ENCODE measurements at places on chromosomes 6 and 20.
A peak's percentile ranks its signal among the peaks of the same experiment; 100 is the strongest.

- DNase-seq = no peak
Measured at GRCh38 chr20:42441196-42441863, 748.4 kb downstream of the PTPRT start.

DNA sequence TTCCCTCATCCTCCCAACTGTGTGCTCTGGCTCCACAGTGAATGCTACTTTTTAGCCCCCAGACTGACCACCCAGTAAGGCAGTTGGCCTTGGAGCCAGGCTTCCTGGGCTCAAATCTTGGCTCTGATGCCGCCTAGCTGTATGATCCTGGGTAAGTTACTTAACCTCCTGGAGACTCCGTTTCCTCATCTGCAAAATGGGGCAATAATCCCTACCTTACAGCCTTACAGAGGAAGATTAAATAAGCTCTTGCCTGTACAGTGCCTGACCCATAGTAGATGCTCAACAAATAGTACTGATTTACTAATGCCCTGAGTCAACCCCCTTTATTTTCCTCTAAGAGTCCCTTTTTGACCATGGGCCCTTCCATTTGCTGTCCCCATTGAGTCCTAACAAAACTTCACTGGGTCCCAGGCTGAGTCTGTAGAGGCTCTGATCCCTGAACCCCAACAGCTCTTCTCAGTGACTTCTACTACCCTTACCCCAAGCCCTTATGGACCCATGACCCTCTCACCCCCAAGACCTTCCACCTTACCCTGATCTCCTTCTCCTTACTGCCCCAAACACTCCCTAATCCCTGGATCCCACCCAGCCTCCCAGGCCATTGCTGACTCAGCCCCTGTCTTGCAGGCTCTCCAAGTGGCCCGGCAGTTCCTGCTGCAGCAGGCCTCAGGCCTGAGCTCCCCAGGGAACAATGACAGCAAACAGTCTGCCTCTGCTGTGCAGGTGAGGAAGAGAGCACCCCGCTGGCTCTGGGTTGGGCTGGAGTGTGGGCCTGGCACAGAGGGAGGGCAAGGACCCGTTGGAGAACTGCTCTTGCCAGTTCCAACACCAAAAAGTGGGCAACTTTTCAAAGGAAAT lies 31.4 kb downstream of the FOXP4 start:
- DNase-seq = no peak

DNA sequence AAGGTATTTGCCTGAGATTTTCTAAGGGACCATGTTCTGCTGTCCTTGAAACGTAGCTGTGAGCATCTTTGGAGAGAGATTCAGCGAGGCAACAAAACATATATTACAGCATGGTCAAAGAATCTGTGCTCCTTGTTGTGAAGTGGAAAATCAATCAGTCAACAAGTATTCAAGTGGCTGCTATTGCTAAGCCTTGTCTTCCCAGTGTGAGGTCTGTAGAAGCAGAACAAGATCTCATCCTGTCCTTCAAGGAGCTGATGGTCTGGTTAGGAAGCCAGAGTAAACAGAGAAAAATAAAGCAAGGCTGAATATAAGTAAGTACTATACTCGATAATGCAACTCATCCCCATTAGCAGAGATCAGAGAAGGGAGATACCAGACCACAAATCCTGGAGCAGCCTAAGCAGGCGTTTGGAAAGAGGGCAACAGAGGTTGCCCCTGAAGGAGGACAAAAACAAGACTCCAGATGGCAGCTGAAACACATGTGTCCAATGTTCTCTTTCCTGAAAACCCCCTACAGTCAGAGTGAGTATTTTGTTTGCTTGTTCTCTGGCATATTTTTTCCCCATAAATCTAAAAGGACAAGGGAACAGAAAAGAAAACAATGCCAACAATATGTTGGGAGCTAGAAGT lies 392.0 kb downstream of the SYNE1 start:
- DNase-seq = no peak

DNA sequence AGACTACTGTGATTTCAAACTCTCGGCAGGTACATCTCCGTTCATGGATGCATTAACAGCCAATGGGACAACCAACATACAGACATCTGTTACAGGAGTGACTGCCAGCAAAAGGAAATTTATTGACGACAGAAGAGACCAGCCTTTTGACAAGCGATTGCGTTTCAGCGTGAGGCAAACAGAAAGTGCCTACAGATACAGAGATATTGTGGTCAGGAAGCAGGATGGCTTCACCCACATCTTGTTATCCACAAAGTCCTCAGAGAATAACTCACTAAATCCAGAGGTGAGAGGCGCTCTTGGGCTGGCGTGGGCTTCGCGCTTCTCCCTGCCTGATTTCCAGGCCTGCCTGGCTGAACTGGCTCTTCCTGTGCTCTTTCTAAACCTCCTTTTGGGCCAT lies 68.4 kb downstream of the RPP40 start:
- peak; percentile 41 for DNase-seq

GRCh38 chr6:152259234-152259633 lies 377.9 kb downstream of the SYNE1 start:
- no peak for DNase-seq

DNA sequence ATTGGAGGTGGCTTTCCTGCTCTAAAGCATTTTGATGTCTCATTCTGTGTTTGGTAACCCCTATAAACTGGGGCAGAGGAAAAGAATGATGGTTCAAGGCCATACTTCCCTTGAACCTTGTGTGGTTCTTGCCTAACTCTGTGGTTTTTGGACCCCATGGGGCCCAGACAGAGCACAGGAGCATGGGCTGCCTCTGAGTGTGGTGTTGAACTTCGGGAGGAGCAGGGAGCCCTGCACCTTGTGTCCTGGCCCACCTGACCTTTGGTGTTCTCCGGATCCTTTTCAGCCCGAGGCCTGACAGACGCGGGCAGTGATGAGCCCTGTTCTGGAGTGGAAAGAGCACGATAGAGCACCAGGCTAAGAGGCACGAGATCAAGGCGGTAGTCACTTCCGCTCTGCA lies 18.8 kb downstream of the TMEM74B start:
- no peak for DNase-seq

DNA sequence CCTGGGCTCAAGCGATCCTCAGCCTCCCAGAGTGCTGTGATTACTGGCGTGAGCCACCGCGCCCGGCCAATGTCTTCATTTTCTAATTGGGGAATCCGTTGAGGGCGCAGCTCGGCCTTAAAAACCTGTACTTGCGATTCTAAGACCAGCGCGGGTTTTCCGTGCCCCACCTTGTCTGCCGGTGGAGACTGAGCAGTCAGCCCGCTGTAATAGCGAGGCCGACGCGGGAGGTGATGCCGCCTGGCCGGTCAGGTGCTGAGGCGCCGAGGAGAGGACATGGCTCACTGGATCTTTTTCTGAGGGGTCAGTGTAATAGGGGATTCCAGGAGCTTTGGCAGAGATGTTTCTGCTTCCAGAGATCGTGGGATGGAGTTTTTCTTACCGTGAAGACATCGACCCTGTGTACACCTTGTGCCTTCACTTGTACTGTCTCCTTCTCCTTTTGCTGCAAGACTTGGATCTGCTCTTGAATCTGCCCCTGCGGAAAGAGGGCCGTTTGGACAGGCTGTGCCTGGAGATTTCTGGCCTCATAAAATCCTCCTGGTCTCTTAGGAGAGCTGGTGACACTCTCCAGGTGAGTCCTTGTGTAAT lies 1.5 kb downstream of the TRIM31 start:
- no peak for DNase-seq

DNA sequence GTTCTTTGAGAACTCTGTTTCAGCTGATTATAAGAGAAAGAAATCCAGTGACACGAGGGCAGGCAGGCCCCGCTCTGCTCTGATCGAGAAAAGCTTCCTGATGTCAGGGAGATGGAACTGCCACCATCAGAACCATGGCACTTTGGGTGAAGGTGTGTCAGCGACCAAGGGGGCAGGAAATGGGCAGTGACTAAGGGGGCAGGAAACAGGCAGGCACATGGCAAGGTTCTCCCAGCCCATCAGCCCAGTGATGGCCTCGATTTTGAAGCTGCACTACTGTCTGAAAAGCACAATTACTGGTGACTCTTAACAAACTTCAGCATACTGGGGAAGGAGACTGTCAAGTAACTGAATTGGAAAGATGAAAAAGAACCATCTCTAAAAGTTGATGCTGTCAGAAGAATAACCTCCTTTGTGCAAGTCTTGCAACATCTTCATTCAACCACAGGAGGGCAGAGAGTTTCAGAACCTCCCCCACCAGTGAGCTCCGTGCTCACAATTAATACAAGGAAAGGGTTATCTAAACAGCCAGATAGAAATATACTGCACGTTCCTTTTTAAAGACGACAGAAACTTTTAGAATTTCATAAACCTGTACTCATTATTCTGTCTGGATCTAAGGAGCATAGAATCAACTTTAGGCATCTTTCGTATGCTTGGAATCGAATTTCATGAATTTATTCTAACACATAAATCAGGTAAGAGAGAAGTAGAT lies 39.1 kb downstream of the TMX4 start:
- peak; percentile 17 for DNase-seq

DNA sequence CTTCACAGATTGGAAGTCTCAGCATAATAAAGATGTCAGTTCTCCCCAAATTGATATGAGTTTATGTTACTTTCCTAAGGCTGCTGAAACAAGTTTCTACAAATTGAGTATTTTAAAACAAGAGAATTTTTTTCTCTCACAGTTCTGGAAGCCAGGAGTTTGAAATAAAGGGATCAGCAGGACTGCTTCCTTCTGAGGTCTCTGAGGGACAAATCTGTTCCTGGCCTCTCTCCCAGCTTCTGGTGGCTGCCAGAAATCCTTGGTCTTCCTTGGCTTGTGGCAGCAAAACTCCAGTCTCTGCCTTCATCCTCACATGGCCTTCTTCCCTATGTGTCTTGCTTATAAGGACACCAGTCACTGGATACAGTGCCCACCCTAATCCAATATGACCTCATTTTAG lies 136.1 kb downstream of the TFAP2A start:
- DNase-seq = no peak

DNA sequence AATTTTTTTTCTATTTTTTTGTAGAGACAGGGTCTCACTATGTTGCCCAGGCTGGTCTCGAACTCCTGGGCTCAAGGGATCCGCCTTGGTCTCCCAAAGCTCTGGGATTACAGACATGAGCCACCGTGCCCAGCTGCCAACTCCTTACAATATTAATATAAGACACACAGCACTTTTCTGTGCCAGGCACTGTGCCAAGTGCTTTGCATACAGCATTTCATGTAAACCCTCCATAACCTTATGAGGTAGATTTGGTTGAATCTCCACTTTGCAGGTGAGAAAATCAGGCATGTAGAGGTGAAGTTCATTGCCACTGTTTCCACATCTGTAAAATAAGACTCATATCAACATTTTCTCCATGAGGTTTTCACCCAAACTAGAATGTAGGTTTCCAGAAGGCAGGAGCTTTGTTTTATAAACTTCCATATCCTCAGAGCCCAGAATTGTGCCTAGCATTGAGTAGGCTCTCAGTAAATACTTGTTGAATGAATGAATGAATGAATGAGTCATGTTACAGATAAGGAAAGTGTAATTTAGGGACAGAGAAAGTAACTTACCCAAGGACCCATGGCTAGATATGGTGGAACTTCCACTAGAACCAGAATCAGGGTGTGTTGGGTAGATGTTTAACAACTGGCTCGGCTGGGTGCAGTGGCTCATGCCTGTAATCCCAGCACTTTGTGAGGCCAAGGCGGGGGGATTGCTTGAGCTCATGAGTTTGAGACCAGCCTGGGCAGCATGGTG lies 3.0 kb upstream of the CTNNBL1 start:
- no peak for DNase-seq

DNA sequence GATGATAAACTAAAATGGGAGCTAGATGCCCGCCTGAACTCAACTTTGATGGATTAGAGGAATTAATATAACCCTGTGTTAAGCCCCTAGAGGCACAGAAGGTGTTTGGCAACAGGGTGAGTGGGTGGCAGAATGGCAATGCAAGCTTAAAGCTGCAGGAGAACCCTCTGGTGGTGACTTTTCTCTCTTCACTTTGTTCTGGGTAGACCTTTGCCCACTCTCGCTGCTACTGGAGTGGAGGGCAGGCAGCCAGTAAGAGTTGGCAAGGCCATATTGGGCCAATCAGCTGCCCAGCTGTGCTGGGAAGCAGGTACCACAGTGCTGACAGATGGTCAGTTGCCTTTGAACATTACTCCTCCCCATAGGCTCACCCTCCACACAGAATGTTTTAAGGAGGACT lies 468.2 kb downstream of the MMUT start:
- no peak for DNase-seq

DNA sequence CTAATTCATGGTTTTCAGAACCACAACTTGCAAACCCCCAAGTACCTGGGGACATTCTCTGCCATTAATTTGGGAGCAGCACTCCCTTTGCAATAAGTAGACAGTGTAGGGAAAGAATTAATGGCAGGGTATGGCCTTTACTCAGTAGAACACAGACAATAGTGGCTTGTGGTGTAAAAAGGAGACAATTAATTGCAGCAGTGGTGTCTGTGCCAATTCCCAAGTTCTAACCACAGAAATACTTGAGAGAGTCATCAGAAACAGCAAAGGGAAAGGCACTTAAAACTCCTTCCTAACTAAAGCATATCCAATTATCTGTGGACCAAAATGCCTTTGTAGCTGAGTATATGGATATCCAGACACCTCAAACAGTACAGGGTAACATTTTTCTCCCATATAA lies 257.6 kb upstream of the POU3F2 start:
- no peak for DNase-seq

GRCh38 chr6:116430860-116431259 lies 30.3 kb upstream of the CALHM6 start:
- DNase-seq = no peak

GRCh38 chr6:160082627-160083026 lies 39.0 kb upstream of the SLC22A1 start:
- DNase-seq = no peak

DNA sequence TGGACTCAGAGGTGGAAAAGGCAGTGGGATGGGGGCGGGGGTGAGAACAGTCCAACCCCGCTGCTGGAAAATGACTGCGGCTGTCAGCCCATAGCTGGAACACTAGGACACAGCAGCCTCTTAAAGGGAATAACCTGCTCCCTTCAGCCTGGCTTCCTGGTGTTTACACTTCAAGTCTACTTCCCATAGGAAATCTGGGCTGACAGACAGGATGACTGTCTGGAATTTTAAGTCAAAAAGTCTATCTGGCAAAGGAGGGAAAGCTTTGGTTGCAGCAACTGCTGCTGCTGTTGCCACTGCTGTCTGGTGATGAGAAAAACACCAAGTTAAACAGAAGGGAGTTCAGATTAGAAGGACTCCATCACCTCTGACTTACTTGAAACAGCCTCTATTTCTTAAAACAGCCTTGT lies 44.9 kb downstream of the TNFRSF21 start:
- no peak for DNase-seq

GRCh38 chr20:37990571-37991151 lies 42.6 kb downstream of the TTI1 start:
- peak; percentile 63 for DNase-seq

GRCh38 chr20:16170406-16170971 lies 402.8 kb downstream of the KIF16B start:
- no peak for DNase-seq

- DNase-seq = no peak
Measured at GRCh38 chr20:50799890-50800550, 5.2 kb downstream of the BCAS4 start.

GRCh38 chr20:23533161-23533560 lies 35.1 kb downstream of the CST9L start:
- DNase-seq = no peak

Measured in activated CD4-positive, alpha-beta T cell treated with anti-CD3 and anti-CD28 coated beads, Interleukin-2, amount 50 U/mL, for 48 hours (primary cell).